Brain (organoid and tissue), 16 donors: ENCODE measurements at places on chromosomes 11 and 22.

DNA sequence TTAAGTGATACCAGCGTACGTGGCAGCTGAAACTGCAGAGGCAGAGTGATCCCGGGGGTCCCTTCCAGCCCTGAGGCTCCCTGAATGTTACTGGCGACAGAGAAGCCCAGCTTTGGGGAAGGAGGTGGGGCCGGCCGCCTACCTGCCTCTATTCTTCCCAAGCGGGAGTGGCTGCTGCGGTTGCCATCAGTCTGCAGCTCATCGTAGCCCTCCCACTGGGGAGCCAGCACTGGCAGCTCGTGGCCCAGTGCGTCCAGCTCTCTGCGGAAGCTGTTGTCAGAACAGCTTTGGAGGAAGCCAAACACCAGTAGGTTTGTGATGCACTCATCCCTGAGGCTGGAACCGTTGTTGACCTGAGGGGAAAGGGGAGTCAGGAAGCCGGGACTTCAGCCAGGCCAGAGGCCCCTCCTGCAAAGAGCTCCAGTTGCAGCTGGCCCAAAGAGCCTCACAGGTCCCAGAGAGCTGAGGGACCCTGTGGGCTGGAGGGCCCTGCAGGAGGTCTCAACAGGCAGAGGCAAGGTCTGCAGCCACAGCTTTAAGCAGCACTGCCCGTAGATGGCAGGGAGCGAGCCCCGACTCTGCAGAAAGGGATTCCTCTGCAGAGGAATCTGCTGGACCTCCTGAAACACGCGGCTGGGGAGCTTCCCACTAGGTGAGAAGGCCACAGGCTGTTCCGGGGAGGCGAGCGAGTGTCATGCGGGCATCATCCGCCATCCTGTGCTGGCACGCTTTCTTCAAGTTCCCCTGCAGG lies 30.4 kb downstream of the BID start:
- no peak for DNase-seq

GRCh38 chr11:32751381-32751780 lies 43.1 kb downstream of the CCDC73 start:
- DNase-seq, result no peak

DNA sequence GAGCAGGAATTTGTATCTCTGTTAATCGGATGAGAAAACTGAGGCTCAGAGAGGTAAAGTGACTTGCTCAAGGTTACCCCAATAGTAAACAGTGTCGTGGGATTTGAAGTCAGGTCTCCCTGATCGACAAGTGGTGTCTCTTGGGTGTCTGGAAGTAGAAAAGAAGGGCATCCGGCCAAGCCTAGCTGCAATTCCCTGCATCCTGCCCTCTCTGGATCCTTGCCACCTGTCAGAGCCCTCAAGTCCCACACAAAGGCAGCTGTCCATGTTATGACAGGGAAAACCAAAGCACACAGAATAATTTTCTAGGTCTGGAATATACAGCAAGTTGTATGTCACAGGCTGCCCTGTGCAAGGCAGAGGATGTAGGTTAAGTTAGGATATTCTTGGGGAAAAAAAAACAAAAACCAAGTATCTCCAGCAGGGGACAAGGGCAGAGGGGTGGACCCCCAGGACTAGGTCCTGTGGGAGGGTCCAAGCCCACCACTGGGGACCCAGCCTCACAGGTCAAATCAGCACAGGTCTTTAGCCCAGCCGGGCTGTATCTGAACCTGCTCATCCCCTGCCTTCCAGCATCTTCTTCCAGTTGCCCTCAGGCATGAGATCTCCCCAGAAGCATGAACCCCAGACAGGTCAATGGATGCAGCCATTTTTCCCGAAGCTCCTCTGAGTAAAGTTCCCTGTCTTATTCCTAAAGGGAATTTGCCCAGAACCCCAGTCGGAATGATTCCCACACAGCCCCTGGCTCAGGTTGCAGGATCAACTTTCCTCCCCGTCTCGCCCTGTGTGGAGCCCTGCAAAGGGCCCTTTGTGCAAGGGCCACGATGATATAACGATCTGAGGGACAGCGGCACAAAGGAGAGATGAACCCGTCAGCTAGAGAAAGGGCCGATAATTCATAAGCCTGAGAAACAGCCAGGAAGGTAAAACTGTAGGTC lies 15.0 kb downstream of the USH1C start:
- DNase-seq, result no peak

GRCh38 chr11:74744277-74744676 lies 4.4 kb upstream of the RNF169 start:
- no peak for DNase-seq

GRCh38 chr11:13216019-13216710 lies 61.4 kb upstream of the BMAL1 start:
- peak; percentile 27 for DNase-seq

DNA sequence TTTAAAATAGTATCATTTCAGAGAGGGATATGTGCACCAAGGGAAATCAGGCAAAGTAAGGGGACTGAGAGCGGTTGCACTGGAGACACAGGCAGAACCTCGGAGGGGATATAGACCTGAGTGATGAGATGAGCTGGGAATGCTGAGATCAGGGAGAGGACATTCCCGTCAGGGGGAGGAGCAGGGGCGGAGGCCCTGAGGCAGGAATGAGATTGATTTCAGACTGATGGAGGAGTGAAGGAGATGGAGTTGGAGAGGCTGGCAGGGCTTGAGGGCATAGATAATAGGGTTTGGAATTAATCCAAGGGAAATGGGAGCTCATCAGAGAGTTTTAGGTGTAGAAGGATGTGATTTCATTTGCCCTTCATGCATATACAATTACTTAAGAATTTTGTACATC lies 13.2 kb downstream of the CD6 start:
- peak; percentile 44 for DNase-seq

GRCh38 chr11:90274362-90274761 lies 51.5 kb upstream of the CHORDC1 start:
- DNase-seq, result no peak

GRCh38 chr11:72821920-72822799 lies 7.9 kb downstream of the ATG16L2 start:
- DNase-seq, result peak; percentile 97

DNA sequence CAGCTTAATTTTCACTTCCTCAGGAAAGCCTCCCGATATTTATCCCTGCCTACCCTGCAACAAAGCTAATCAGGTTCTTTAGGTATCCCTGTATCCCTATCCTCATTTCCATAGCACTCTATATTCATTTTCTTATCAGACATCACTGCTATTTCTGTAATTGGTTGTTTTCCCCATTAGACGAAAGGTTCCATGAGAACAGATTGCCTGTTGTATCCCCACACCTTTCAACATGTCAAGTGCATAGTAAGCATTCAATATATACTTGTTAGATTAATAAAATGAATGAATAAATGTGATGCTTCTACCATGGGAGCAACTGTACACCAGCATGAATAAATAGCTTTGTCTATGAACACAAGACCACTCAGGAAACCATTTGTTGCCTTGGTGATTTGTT lies 499.8 kb downstream of the DLG2 start:
- DNase-seq, result peak; percentile 3

DNA sequence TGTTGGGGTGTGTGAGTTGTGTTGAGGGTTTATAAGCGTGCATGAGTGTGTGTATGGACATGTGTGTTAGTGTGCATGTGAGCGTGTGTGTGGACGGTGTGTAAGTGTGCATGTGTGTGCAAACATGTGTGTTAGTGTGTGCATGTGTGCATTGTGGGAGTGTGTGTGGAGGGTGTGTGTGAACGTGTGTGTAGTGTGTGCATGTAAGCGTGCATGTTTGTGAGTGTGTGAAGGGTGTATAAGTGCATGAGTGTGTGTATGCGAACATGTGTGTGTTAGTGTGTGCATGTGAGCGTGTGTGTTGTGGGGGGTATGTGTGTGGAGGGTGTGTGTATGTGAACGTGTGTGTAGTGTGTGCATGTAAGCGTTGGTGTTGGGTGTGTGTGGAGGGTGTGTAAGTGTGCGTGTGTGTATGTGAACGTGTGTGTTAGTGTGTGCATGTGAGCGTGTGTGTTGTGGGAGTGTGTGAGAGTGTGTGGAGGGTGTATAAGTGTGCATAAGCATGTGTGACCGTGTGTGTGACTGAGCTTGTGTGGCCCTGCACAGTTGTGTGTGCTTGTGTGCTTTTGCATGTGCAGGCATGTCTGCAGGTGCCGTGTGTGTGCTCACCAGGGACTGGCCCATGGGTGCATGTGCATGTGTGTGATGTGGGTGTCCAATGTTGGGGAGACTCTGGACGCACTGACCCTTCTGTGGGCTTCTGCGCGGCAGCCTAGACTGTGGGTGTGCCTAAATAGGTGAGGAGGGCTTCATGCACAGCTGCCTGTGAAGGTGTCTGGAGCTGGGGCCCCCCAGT lies 866.2 kb downstream of the TBC1D22A start:
- no peak for DNase-seq

DNA sequence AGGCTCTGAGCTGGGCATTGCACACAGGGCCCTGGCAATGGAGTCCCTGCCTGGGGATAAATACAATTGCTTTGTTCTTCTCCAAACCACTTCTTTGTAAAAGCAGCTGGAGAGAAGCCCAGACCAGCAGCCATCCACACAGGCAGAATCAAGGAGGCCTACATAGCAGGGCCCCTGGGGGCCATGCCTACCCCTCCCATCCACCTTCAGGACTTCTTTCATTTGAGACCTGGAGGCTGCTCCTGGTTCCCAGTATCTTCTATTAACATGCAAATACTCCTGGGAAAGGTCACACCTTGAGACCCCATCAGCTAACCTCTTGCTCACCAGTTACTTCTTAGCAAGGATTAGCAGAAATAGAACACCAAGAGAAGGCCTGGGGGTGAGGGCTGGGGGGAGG lies 511.1 kb downstream of the SOX6 start:
- peak; percentile 50 for DNase-seq

DNA sequence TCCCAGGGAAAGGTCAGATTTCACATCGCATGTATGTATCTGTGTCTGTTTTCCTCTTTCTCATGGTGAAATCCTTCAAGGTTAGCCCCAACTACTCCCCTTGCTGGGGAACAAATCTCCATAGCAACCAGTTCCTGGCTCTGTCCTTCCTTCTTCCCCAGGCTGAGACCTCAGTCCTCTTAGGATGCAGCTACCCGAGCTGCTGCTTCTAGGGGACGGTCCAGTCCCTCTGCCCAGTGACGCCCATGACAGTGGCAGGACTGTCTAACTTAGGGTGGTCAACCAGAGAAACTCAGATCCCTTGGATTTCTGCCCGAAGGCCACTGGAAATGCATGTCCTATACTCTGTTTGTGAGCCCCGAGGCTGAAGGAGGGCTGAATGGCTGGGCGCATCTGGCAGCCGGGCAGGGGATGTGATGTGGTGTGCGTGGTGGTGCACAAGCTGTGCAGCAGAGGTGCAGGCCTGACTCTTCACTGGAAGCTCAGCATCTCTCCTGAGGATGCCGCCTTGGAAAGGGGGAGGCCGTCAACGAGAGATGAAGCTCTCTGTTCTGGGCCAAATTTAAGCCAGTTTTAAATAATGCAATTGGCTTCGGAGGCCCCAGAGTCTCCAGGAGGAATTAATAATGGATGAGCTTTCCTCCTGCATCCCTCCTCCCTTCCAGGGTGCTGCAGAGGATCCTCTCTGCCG lies 118.7 kb upstream of the B3GAT1 start:
- peak; percentile 50 for DNase-seq

GRCh38 chr22:45762545-45763235 lies 91.1 kb downstream of the ATXN10 start:
- DNase-seq, result no peak

- peak; percentile 43 for DNase-seq
These were observed 330.7 kb downstream of the TTC28 start for GRCh38 chr22:28348613-28349609.

GRCh38 chr11:70082829-70083228 lies 4.7 kb downstream of the ANO1 start:
- DNase-seq, result no peak

GRCh38 chr22:24518771-24519485 lies 23.8 kb downstream of the UPB1 start:
- no peak for DNase-seq
